NK-92 treated with Interleukin-12 subunit alpha and Interleukin-12 subunit beta, amount 100 ng/mL, for 24 hours (cell line): ENCODE measurements at places on chromosomes 11 and 22.

DNA sequence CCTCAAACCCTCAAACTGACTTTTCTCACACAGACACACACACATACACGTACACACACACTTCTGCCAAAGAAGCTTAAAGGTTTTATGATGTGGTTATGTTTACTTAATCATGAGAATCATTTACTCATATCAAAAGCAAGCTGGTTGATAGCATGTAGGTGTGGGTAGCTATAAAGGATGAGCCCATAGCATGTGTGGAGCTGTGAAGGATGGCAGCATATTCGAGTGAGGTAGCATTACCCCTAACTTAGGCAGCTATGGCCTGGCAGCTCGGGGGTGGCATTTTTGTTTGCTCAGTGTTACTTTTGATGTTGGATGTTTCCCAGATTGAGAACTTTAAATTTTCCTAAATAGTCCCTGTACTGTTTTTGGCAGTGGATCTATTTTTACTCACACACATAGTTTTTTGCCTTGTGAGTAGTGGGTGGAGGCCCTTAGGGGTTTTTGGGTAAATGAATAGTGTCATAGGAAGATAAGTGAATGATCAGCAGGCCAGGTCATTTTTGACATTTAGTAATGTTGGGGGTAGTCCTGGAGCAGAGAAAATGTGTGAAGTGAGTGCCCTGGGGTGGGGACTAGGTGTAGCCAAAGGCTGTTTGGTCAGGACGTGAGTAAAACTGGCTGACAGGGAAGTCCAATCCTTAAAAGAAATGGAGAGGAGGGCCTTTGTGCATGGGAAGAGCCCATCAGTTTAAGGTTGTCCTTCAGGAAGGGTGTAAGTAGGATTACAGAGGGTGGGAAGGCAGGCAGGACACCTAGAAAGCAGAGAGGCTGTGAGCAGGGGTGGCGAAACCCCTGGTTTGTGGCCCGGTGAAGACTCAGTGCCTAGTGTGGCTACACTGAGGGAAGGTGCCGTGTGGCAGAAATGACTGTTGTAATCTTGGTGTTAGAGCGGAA is 7.1 kb downstream of the YWHAH start:
- no peak for DNase-seq

- DNase-seq, result no peak
Measured at GRCh38 chr11:79417069-79417920, 23.5 kb downstream of the TENM4 start.

- DNase-seq, result no peak
Measured at GRCh38 chr11:66663741-66664296, 13.9 kb downstream of the RBM4B start.

- DNase-seq, result no peak
Measured at GRCh38 chr11:120551191-120551590, 39.6 kb downstream of the GRIK4 start.

DNA sequence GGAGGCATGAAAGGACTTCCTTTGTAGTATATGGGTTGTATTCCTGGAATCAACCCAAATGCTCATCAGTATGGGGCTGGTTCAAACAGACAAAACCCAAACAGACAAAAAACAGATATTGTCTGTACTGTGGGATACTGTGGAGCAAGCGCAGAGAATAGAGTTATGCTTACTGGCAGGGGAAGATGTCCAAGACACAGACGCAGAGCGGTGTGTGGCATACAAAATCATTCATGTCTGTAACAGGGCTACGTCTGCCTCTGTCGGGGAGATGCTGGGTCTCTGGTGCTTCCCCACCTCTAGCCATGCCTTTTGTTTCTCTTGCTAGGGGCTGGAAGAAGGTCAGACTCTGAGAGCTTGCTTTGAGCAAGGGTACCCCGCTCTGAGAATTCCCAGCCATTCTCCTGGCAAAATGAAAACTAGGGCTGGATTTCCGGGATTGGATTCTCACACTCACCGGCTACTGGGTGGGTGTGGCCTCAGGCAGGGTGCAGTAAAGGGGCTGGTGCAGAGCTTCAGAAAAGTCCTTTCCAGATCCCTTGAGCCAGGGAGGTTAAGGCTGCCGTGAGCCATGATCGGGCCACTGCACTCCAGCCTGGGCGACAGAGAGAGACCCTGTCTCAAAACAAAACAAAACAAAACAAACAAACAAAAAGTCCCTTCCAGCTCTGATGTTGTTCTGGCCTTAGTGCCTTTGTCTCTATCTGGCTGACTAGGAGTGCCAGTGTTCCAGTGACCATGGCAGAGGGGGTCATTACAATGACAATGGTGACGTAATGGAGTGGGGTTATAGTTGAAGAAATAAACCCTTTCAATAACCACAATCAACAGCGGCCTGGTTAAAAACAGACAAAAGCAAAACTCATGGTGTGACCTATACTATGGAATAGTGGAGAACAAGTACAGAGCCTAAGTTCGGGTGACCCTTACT is 2.9 kb upstream of the ABCC8 start:
- DNase-seq, result no peak

GRCh38 chr22:50274311-50274710 is 4.1 kb upstream of the MAPK11 start:
- DNase-seq, result no peak

DNA sequence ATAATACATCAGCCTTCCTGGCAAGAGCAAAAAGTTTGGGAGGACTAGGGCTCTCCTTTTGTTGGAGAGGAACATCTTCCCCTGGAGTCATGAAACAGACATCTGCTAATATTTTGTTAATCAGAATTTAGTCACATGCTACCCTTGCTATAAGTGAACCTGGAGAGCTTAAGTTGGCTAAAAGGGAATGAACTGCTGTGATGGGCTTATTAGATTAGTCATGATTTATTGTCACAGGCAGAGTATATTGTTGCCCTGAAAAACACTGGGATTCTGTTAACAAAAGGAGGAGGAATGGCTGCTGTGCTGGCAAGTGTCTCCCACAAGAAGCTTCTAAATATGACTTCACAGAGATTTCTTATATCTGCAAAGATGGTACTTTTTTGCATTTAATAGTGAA is 16.0 kb downstream of the TCP11L1 start:
- DNase-seq, result no peak

GRCh38 chr11:15874704-15875103 is 481.6 kb downstream of the SOX6 start:
- no peak for DNase-seq

- no peak for DNase-seq
Measured at GRCh38 chr11:76671626-76672309, 1.2 kb upstream of the LRRC32 start.

GRCh38 chr11:33859306-33859705 is 32.6 kb downstream of the LMO2 start:
- no peak for DNase-seq

DNA sequence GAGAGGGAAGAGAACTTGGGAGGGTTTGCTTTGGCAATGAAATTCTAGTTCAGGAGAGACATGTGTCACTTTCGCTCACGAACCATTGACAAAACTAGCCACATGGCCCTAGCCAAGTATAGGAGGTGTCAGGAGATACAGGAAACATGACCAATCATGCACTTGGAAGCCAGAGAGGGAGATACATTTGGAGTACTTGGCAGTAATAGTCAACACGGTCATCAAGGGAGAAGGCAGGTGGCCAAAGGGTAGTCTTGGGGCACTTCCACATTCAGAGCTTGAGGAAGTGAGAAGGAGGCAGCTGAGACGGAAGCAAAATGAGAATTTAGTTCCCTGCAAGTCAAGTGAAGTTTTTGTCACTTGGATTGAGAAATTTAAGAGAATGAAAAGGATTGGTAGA is 26.4 kb upstream of the KIRREL3 start:
- no peak for DNase-seq

GRCh38 chr11:115421992-115422689 is 82.1 kb downstream of the CADM1 start:
- no peak for DNase-seq

DNA sequence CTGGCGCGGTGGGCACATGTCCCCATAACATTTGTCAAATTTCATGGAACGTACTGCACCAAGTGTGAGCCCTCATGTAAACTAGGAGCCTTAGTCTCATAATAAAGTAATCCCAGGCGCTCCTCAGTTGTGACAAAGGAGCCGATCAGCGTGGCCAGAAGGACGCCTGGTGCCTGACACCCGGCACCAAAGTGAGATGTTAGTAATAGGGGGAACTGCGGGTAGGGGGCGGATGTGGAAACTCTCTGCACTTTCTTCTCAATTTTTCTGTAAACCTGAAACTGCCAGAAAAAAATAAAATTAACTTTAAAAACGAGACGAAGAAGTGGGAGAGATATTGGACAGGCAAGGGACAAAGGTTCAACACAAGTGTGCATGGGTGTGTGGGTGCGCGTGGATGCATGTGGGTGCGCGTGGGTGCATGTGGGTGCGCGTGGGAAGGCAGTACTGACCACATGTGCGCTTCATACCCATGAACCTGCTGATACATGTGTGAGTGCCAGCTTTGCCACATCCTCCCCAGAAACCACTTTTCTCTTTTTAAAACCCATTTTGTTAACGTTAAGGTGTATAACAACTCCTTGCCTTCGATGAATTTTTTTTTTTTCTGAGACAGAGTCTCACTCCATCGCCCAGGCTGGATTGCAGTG is 55.4 kb upstream of the LINC01488 start:
- DNase-seq, result peak; percentile 37

GRCh38 chr11:19597876-19598275 is 114.8 kb upstream of the NAV2 start:
- no peak for DNase-seq

GRCh38 chr11:109586789-109587188 is 164.8 kb downstream of the C11orf87 start:
- no peak for DNase-seq

GRCh38 chr11:47977623-47978022 is 2.7 kb upstream of the PTPRJ start:
- DNase-seq, result no peak

- no peak for DNase-seq
Measured at GRCh38 chr11:57566905-57567514, 462 bp downstream of the UBE2L6 start.

GRCh38 chr22:31289344-31289743 is 2.9 kb downstream of the PIK3IP1 start:
- no peak for DNase-seq

- DNase-seq, result no peak
Measured at GRCh38 chr22:22449819-22450218, 58.7 kb downstream of the ZNF280B start.

GRCh38 chr11:124737638-124738305 is 2.0 kb upstream of the NRGN start:
- no peak for DNase-seq

DNA sequence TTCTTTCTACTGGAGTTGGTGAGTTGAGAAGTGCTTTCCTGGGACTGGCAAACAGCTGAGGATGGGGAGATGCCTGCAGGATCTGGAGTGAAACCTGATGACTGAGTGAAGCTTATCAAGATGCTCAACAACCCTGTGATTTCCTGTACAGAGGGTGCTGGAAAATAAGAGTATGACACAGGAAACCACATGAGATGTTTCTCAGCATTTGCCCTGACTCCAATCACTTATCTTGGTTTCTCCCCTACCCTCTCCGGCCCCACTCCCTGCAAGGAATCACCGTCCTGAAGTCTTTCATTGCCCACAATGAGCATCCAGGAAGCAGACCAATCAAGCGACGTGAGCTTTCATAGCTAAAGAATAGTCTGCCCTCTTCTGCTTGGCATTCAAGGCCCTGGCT is at the start of gene MRGPRX2:
Gene MRGPRX2 (minus strand): TSS at position 89 of the 400 bp plus-strand sequence. CDS start 4,315 bp downstream, outside the sequence.
- DNase-seq, result no peak

DNA sequence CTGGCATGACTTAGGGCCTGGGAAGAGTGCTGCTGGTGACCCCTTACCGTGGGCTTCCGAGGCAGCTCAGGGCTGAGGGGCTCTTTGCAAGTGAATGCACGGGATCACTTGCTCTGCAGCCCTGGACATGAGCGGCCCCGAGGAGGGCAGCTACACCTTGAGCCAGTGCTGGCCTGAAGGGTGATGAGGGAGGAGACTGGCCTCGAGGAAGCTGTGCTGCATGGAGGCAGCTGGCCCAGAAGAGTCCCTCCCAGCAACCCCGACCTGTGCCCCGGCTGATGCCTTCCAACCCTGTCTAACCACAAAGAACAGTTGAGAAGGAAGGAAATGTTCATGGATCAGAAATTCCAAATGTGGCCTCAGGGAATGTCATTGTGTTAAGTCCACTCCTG is 45.2 kb downstream of the TBX1 start:
- no peak for DNase-seq

DNA sequence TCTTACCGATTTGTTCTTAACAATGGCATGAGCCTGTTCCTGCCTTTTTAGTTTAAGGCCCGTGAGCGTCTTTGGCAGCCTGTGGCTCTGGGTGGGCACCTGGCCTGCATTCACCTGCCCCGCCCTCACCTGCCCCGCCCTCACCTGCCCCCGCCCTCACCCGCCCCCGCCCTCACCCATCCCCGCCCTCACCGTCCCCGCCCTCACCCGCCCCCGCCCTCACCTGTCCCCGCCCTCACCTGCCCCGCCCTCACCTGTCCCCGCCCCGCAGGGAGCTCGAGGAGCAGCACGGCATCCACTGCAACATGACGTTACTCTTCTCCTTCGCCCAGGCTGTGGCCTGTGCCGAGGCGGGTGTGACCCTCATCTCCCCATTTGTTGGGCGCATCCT is 14.2 kb downstream of the GATD1 start:
- no peak for DNase-seq

GRCh38 chr22:41943661-41944209 is 3.2 kb downstream of the CENPM start:
- DNase-seq, result no peak

GRCh38 chr22:33126881-33127280 is 68.7 kb upstream of the SYN3 start:
- DNase-seq, result no peak

- peak; percentile 62 for DNase-seq
Measured at GRCh38 chr22:24433828-24434470, 6.5 kb downstream of the ADORA2A start.

DNA sequence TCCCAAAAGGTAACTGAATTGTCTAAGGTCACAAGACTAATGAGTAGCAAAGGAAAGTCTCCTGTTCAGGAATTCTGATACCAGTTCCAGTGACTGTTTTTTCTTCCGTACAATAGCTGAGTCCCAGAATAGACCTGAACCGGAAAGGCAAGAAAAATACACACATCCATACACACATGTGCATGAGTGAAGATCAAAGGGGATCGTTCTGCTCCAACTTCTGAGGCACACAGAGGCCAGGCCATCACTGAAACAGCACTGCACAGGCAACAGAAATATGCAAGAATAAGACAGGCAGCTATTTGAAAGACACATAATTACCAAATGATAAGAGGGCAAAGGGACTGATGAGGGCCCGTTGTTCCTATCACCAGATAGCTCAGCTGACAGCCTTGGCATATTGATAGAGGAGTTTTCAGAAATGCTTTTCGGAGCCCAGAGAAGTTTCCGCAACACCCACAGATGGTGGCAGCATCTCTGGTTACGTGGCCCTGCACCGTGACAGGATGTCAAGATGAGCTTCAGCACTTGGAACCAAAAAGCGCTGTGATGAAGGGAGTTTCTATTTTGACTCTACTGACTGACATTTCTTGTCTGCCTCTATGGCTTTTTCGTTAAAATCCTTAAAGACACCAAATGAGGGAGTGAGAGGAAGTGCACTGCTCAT is 280.6 kb downstream of the LARGE1 start:
- no peak for DNase-seq

GRCh38 chr11:73185680-73186293 is 32.3 kb upstream of the P2RY2 start:
- no peak for DNase-seq

- DNase-seq, result no peak
Measured at GRCh38 chr11:29051935-29052334, 943.7 kb downstream of the METTL15 start.

GRCh38 chr11:14898355-14898754 is 6.3 kb upstream of the CYP2R1 start:
- no peak for DNase-seq
